T-helper 17 cell (primary cell): ENCODE measurements at places on chromosomes 11 and 22.

DNA sequence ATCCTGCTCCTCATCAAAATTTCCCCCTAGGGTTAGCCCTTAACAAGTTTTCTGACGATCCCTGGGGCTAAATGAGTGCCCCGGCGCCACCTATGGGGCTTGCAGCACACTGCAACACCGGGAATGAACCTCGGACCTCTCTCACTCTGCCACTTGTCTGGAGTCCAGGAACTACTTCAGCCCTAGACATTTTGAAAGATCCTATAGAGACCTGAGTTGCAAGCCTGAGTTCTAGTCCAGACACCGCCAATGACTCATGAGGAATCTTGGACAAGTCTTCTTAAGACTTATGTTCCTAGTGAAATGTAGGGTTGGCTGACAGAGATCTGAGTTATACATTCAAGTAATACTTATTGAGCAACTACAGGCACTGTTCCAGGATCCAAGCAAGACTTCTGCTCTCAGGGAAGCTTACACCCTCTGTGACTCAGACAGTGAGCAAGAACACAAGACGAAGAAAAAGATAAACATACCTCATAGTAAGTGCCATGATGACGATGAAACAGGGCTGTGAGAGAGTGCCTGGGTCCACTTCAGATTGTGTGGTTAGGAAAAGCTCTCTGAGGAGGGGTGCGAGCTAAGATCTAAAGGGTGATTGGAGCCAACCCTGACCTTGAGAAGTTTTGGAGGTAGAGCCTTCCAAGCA, 10.2 kb upstream of the STK33 start:
- no peak overlapping the region for H3K4me3 ChIP-seq
- H3K27me3 ChIP-seq: peaks cover 48% of the 10 kb centered on the region
- no peak for DNase-seq

DNA sequence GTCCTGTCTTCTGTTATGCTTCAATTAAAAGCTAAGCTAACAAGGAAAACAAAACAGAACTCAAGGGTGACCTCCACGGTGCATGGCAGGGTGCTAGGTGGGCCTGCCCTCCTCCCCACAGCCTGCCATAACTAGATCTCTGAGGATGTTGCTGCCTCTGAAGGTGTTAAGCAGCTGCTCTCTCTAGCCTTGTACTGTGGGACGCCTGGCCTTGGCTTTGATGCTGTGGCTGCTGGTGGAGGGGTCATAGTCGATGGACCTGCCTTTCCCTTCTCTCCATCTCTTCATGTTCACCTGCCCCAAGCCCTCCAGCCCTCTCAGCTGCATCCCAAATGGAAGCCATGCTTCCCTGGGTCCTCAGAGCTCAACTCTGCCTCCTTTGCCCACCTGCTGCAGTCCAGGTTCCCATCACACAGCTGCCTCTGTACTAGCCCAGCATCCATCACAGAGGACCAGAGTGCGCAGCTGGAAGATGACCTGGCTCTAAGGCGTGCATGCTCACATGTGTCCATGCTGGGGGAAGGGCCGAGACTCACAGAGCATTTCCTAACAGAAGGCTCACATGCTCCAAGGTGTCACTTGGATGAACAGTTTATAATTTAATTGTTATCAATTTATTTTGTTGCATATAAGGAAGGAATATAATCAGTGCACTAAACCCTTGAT, 180.3 kb upstream of the E2F8 start:
- no peak overlapping the region for H3K27ac ChIP-seq
- H3K36me3 ChIP-seq: no peaks in the 10 kb centered on the region

- no peak overlapping the region for H3K27ac ChIP-seq
- no peak overlapping the region for H3K4me3 ChIP-seq
- no peaks in the 10 kb centered on the region for H3K36me3 ChIP-seq
- no peak for DNase-seq
- H3K4me1 ChIP-seq: no peaks in the 10 kb centered on the region
Observed at GRCh38 chr11:80846442-80846841, 1405.6 kb upstream of the TENM4 start.

DNA sequence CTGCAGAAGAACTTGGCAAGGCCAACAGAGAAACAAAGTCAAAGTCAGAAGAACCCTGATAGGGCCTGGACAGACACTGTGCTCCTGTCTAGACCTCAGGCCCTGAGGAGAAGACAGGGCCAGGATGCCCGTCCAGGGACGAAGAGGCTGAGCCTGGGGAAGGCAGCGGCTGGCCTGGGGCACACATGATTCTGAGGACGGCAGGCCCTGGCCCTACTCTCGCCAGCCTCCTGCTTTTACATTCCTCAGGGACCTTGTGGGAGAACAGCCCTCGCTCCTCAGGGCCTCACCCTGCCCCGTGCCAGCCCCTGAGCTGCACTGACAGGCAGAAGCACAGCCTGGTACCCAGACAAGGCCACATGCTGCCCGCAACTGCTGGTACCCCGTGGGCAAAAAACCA, 43.6 kb upstream of the TTLL12 start:
- peaks cover 5% of the 10 kb centered on the region for H3K4me1 ChIP-seq
- no peak for DNase-seq
- H3K27me3 ChIP-seq: peaks cover 6% of the 10 kb centered on the region
- no peak overlapping the region for H3K27ac ChIP-seq
- no peaks in the 10 kb centered on the region for H3K36me3 ChIP-seq

DNA sequence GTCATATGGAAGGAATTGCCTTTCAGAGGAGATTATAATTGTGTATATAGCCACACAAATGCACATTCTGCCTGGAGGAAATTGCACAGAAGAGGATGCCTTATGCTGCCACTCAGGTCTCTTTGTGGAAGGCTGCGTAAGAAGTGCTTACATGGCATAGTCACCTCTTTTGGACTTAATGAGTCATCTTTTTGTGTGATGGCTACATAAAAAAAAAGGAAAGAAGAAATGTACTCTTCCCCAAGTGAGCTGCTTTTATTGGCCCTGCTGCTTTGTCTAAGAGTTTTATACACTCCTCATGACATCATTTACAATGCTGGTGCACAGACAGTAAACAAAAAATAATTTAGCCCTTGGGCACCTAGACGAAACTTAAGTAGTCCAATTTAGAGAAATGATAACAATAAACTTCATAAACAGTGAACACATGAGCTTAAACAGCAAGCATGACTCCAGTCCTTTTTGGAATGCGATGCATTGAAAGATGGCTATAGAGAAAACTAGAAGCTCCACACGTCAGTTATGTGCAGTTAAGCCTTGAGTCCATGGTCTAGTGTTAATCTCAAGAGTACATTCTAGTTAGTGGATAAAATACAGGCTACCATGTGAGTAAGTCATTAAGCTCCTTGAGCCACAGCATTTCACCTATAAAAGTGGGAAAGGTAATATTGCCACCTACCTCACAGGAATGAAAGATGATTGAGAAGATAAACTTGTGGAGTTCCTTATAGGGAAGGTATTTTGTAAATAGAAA, 12.0 kb downstream of the CSTPP1 start:
- H3K36me3 ChIP-seq: peaks cover 4% of the 10 kb centered on the region
- H3K4me1 ChIP-seq: peaks cover 6% of the 10 kb centered on the region
- no peaks in the 10 kb centered on the region for H3K27me3 ChIP-seq
- no peak for DNase-seq
- H3K4me3 ChIP-seq: no peak overlapping the region

DNA sequence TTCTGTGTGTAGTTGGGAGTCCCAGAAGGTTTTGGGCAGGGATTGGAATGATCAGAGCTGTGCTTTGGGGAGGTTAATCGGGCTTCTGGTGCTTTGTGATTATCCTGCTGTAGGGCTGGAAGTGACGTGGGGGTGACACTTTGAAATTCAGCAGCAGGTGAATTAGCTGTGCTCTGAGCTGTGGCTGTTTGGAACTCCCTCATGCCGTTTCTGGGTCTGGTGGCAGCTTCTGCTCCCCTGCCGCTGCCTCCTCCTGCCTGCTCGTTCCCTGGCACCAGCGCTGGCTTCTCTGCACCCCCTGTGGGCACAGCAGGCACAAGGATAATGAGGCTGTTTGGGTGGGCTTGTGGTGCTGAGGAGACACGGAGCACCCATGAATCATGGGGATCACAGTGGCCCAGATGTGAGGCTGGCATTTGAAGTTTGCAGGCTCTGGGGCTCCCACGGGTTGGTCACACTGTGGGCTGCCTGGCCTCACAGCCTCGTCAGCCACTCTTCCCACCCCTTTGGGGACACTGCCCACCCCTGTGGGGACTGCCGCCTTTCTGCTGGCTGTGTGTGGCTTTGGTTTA, 49.7 kb downstream of the TBC1D22A start:
- no peak for DNase-seq
- H3K4me1 ChIP-seq: peaks cover 38% of the 10 kb centered on the region
- no peak overlapping the region for H3K27ac ChIP-seq
- no peak overlapping the region for H3K4me3 ChIP-seq
- H3K27me3 ChIP-seq: no peaks in the 10 kb centered on the region

GRCh38 chr11:20193307-20193706, 33.0 kb upstream of the DBX1 start:
- no peak overlapping the region for H3K4me3 ChIP-seq
- no peak overlapping the region for H3K27ac ChIP-seq
- H3K4me1 ChIP-seq: no peaks in the 10 kb centered on the region
- peaks cover 4% of the 10 kb centered on the region for H3K36me3 ChIP-seq
- DNase-seq: no peak

DNA sequence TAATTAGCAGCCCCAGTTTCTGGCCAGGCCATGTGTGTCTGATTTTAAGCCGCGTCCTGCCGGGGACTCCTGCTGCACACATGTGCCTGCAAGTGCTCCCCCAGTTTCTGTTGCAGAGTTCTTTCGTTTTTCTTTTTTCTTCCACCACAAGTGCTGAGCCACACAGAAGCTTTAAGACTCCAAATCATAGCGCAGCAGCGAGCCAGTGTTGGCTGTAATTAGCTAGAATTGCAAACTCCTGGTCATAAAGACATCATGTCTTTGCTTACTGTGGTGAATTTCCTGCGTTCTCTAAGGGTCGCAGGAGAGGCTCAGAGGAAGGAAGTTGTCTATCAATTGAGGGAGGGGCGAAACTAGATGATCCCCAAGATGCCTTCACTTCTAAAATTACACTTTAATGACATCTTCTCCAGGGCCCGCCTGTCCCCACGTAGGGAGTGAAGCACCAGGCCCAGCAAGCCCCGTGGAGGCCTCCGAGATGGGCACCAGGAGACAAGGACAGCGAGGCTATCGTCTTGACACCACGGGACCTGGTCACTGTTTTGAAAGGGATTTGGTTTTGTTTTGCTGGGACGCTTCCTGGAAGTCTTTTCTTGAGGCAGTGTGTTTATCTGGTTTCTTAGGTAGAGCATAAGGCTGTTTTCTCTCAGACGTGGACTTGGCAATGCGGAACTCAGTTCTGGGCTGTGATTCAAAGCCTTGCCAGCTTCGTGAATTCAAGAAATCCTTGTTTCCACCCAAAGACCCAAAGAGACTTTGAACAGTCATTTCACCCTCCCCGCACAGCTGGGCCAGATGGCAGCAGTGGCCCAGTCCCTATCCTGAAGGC, 71.8 kb downstream of the UBASH3B start:
- H3K36me3 ChIP-seq: peaks cover 6% of the 10 kb centered on the region
- peaks cover 44% of the 10 kb centered on the region for H3K4me1 ChIP-seq

DNA sequence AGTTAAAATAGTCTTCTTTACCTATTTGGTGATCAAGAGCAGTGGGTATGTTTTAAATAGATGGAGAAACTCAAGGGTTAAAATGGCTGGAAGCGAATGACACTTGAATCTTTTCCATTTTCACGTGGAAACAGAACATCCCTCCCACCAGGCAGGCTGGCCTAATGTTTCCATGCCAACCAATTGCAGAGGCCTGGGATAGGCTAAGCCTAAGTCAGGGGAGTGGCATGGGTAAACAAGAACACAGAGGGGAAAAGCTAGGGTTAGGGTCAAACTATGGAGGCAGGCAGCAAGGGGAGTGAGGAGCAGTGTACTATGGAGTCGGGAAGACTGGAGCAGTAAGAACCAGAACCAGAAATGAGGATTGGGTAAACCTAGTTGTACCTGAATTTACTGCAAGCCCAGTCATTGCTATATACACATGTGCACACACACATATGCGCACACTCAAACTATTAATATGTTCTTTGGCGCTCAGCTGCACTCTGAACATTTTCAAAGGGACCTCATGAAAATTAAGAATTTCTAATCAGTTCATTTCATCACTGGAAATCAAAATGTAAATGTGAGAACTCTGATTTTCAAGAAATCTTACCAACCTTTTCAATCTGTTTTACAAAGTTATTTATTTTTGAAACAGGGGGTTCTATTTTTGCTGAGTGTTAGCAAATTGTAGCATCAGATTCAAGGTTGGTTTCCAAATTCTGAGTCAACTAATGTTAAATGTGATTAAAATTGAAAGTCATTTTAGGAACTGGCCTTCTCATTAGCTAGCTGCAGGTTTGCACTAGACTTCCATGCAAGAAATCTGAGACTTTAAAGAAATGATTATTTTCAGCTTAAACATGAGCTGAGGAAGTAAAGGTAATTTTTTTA, 327.0 kb upstream of the CCDC90B start:
- no peaks in the 10 kb centered on the region for H3K4me1 ChIP-seq
- no peaks in the 10 kb centered on the region for H3K27me3 ChIP-seq
- H3K4me3 ChIP-seq: no peak overlapping the region
- no peaks in the 10 kb centered on the region for H3K36me3 ChIP-seq
- no peak for DNase-seq

DNA sequence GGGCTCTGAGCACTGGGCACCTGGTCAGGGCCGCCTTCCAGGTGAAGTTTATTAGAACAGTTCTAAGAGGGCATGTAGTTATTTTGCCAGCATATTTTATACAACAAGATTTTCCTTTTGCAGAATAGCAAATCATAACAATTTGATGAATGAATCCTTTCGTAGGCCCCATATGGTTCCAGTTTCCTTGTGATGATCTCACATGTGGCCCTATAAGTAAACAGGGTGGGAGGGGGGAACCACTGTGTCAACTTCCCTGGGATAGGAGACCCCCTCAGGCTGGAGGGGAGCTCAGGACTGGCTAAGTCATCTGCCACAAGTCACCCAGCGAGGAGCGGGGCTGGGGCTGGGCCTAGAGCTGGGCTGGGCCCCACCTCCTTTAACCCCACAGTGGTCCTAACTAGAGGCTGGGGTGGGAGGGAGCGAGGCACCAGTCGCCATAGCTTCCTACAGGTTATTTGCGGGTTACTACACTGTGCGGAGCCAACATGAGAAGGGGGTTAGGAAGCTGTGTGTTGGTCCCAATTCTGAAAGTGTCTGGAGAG, 4.2 kb downstream of the FBLN1 start:
- no peaks in the 10 kb centered on the region for H3K36me3 ChIP-seq
- no peak for DNase-seq
- H3K4me3 ChIP-seq: no peak overlapping the region
- H3K27me3 ChIP-seq: peaks cover 33% of the 10 kb centered on the region
- no peak overlapping the region for H3K27ac ChIP-seq

GRCh38 chr11:7617032-7617431, 56.3 kb downstream of the CYB5R2 start:
- H3K27ac ChIP-seq: no peak overlapping the region
- H3K36me3 ChIP-seq: peaks cover 24% of the 10 kb centered on the region
- no peak for DNase-seq
- no peaks in the 10 kb centered on the region for H3K27me3 ChIP-seq
- H3K4me1 ChIP-seq: peaks cover 14% of the 10 kb centered on the region
- no peak overlapping the region for H3K4me3 ChIP-seq

GRCh38 chr11:118117790-118118601, 31.2 kb upstream of the SMIM35 start:
- DNase-seq: no peak
- peaks cover 7% of the 10 kb centered on the region for H3K36me3 ChIP-seq
- H3K4me3 ChIP-seq: no peak overlapping the region
- H3K27me3 ChIP-seq: peaks cover 33% of the 10 kb centered on the region
